ENCODE measurements at places on chromosomes 4 and X.

- DNase-seq: no peak
These were observed 133.1 kb downstream of the DMD start for GRCh38 chrX:33078273-33078672.

- DNase-seq: no peak
These were observed 28.6 kb downstream of the CXCL13 start for GRCh38 chr4:77634132-77634785.

- DNase-seq: no peak
These were observed 32.6 kb downstream of the RS1 start for GRCh38 chrX:18639280-18639679.

DNA sequence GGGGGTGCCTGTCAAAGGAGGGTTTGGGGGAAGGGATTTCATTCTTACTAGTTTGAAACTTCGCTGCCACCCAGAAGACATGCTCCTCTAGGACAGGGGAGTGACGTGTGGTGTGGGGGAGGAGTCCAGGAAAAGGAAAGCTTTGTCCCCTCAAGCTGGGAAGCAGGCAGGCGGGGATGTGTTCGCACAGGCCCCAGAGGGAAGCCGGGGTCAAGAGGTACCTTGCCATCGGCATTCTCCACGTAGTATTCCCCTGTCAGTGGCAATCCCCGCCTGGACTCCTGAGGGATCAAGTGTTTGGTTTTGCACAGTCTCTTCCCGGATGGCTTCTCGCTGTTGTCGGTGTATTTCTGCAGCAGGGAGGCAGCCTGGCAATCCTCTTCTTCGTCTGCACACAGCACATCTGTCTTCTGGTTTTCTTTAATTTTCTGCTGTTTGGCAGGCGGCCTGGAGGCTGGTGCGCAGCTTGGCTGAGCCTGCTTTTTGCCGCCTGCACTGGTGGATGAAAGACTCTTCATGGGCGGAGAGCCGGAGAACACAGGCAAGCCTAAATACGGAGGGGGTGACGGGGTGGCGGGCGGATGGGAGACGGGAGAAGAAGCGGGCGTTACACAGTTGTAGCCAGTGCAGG lies 35.1 kb downstream of the BCOR start:
- no peak for DNase-seq

DNA sequence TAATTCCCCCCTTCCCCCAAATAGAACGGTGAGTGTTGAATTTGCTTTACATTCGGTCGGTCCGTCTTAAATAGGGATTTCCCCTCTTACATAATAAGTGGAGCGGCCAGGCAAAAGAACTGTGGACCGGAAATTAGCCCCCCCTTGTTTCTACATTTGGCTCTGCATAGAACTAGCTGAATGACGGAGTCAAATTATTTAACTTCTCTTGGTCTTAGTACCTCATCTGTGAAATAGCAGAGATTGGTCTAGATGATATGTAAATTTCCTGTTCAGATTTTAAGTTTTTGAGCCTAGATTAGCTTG lies 1.3 kb downstream of the SPATA18 start:
- no peak for DNase-seq

DNA sequence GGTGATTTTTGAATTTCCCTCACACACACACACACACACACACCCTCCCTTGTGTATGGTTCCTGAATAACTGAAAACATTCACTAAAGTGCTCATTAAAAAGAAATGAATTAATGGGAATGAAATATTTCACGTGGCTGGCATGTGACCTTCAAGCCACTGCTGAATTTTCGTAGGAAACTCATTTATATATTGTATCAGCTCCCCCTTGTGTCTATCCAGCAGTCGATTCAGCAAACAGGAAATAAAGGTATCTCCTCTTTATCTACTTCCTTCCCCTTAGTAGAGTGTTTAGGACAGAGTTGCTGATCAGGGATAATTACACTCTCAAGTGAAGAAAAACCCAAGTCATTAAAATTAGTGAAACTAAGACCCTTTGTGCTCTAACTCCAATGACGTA lies 912.6 kb upstream of the LCORL start:
- DNase-seq: no peak

- no peak for DNase-seq
These were observed 669.3 kb downstream of the NLGN4X start for GRCh38 chrX:5559386-5559785.

GRCh38 chr4:6658597-6659075 lies 18.2 kb downstream of the MRFAP1 start:
- DNase-seq: no peak

- DNase-seq: no peak
These were observed 740.4 kb downstream of the TRIML1 start for GRCh38 chr4:188879598-188879997.

DNA sequence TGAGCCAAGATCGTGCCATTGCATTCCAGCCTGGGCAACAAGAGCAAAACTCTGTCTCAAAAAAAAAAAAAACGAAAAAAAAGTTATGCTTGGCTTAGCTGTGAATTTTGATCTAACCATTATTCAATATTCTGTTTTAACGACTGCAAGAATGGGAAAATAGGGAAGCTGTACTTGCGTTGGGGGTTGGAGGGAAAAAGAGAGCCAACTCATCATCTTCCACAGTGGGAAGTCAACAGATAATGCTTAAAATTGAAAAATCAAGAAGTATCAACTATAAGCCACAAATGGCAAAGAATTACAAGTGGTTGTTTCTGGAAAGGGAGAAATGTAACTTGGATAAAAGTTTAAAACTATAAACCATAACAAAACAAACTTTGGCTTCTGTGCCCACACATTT lies 2.9 kb downstream of the TEC start:
- no peak for DNase-seq

DNA sequence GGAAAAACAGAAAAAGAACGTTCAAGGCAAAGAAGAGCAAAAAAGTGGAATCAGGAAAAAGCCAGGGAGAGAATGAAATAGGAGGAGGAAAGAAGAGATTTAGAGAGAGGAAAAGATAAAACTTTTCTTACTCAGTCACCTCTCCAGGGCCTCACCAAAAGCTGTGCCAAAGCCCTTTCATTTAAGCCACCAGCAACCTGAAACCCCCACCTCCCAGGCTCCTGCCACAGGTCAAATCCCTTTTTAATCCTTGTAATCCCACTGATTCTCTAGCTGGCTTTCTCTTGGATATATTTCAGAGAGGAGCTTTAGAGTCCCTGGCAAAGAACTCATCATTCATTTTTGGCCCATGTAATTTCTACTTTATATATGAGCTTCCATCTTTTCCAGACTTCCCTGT lies 25.7 kb upstream of the XIAP start:
- no peak for DNase-seq

GRCh38 chrX:37926700-37927099 lies 79.3 kb upstream of the DYNLT3 start:
- peak; percentile 24 for DNase-seq

DNA sequence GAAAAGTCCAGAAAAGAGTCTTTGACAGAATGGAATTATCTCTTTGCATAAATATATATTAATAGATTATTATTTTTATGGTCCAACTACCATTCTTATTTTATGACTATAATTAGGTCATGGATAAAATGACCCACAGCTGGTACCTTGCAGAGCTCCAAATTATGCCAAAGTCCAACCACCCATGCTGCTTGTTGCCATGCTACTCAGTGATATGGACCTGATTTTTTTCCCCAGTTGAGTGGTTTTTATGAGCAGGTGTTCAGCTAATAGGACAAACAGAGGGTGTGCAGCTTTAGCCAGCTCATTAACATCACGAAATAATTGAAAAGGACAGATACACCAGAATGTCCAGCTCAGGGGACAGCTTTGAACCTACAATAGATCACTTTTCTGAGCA lies 9.7 kb downstream of the HOPX start:
- no peak for DNase-seq

GRCh38 chr4:123485601-123486000 lies 89.0 kb downstream of the SPRY1 start:
- no peak for DNase-seq

DNA sequence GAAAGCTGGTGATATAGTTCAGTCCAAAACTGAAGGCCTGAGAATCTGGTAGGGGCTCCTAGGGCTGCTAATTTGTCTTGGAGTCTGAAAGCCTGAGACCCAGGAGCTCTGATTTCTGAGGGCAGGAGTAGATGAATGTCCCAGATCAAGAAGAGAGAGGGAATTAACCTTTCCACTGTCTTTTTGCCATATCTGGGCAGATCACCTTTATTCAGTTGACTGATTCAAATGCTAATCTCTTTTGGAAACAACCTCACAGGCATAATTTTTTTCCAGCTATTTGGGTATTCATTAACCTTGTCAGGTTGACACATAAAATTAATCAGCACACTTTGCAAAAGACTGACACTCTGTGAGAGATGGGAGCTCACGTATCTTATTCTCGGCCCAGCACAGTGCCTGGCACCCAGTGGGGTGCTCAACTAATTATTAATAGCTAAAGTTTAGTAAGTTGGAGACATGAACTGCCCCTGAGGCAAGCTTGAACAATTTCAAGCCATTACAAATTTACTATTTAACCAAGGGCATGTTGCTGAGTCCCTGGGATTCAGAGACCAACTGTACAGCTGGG lies 114.3 kb downstream of the CPEB2 start:
- DNase-seq: no peak

GRCh38 chr4:154368060-154368459 lies 123.5 kb downstream of the DCHS2 start:
- DNase-seq: no peak

GRCh38 chrX:103791826-103792485 lies 15.3 kb downstream of the PLP1 start:
- no peak for DNase-seq

DNA sequence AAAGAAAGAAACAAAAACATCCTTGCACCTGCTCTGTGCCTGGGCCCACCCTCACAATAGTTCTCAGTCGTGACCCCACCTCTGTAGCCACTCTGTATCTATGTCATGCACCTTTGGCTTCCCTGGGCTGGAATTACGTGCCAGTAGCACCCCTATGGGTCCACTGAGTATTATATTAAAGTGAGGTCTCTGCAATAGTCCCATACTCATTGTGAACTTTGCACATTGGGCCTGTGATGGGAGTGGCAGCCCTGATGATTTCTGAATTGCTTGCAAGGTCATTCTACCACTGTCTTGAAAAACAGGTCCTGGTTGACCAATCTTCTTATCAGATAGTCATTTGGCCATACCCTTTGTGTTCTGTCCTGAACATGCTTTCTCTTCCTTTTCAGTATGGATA lies 1012.1 kb downstream of the RAB28 start:
- DNase-seq: no peak

DNA sequence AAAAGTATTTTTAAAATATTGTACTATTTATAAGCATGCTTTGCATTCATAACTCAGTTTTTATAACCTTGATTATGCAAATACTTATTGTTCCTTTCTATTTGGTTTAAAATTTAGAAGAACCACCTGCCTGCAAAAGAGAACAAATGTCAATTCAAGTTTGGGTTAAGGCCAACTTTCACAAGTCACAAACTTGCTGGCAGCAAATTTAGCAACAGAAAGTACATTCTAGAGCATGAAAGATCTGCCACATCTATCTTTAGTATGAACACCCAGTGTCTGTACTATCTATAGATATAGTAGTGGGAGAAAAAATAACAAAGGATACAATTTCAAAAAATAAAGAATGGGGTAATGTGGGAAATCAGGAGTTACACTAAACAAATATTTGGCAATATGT lies 1014.2 kb downstream of the C4orf33 start:
- DNase-seq: no peak

DNA sequence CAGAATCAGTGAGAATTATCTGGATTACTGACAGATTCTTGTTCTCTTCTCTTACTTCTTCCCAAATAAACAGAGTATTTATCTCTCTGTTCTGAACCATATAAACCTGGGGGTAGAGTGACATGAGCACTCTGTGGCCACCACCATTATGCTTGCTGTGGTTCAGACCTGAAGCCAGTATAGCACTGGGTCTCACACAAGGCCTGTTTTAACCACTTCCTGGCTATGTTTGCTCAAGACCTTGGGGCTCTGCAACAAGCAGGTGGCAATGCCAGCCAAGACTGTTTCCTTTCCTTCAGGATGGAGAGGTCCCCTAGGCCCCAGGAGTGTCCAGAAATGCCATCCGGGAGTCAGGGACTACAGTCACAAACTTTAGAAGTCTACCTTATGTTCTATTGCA lies 21.7 kb upstream of the HEPH start:
- no peak for DNase-seq

- DNase-seq: no peak
These were observed 49.5 kb upstream of the ADRA2C start for GRCh38 chr4:3716631-3717235.

DNA sequence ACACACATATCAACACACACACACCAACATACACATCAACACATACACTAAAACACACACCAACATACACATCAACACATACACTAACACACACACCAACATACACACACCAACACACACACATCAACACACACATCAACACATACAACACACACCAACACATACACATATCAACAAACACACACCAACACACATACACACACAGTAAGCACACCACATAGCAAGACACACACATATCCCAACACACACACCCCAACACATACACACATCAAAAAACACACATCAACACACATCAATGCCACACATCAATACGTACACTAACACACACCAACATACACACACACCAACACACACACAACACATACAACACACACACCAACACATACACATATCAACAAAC lies 40.9 kb upstream of the MAN2B2 start:
- no peak for DNase-seq
